Fibroblast of lung (primary cell): ENCODE measurements at places on chromosomes 1 and 21. TPM values are rescaled to one million over a fixed set of nuclear protein-coding genes. Genes with fewer than 3 reads are reported as not detected.

GRCh38 chr1:117664314-117664713 is 58.5 kb downstream of the TENT5C start:
- no peaks in the 10 kb centered on the region for H3K4me1 ChIP-seq
- no peak overlapping the region for H3K27ac ChIP-seq
- H3K36me3 ChIP-seq = no peaks in the 10 kb centered on the region
- no peaks in the 10 kb centered on the region for H3K27me3 ChIP-seq
- no peak for DNase-seq

DNA sequence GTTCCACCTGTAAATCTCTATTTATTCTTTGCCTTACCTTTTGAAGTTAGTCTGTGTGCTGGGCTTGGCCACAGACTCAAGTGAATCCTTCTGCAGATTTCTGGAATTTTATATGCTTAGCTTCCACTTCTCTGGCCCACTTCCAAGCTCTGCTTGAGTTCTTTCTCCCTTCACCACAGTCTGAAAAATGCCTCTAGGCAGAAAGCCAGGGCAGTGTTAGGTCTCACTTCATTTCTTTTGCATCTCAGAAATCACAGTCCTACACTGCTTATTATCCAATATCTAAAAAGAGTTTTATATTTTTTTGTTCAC is 48.9 kb downstream of the INKA2 start:
- no peak overlapping the region for H3K4me3 ChIP-seq
- DNase-seq = peak; percentile 93
- no peak overlapping the region for H3K27ac ChIP-seq
- no peaks in the 10 kb centered on the region for H3K36me3 ChIP-seq
- H3K4me1 ChIP-seq = no peaks in the 10 kb centered on the region
- no peaks in the 10 kb centered on the region for H3K27me3 ChIP-seq

DNA sequence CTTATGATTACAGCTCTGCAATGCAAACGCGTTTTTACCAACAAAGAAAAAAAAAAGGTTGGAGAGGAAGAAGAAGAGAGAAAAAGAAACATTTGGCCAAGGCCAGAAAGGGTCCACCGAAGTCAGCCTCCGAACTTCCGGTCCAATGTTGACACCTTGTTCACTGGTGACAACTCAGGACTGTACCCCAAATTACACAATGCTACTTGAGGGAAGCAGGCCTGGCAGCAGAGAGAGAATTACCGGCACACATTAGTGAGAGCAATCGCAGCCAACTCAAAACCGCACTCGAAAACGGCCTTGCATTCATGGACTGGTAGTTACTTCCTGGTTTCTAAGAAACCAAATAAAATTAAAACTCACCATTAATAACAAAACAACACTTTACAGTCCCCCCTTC is 652.5 kb downstream of the KIF26B start:
- H3K27me3 ChIP-seq = no peaks in the 10 kb centered on the region
- H3K36me3 ChIP-seq = no peaks in the 10 kb centered on the region

GRCh38 chr1:225446981-225447615 is 19.3 kb upstream of the LBR start:
- H3K27ac ChIP-seq = no peak overlapping the region
- no peak overlapping the region for H3K4me3 ChIP-seq
- H3K36me3 ChIP-seq = no peaks in the 10 kb centered on the region
- no peak for DNase-seq
- H3K4me1 ChIP-seq = peaks cover 21% of the 10 kb centered on the region
- no peaks in the 10 kb centered on the region for H3K27me3 ChIP-seq

GRCh38 chr1:72623299-72623708 is 341.0 kb upstream of the NEGR1 start:
- no peaks in the 10 kb centered on the region for H3K27me3 ChIP-seq
- H3K36me3 ChIP-seq = no peaks in the 10 kb centered on the region
- peak; percentile 64 for DNase-seq
- no peak overlapping the region for H3K4me3 ChIP-seq
- H3K4me1 ChIP-seq = no peaks in the 10 kb centered on the region
- H3K27ac ChIP-seq = no peak overlapping the region

- no peaks in the 10 kb centered on the region for H3K36me3 ChIP-seq
- no peak overlapping the region for H3K27ac ChIP-seq
- H3K4me1 ChIP-seq = no peaks in the 10 kb centered on the region
These were observed 164.3 kb downstream of the GRIK1 start for GRCh38 chr21:29775462-29775861.

- no peaks in the 10 kb centered on the region for H3K36me3 ChIP-seq
- no peaks in the 10 kb centered on the region for H3K27me3 ChIP-seq
- H3K27ac ChIP-seq = no peak overlapping the region
- no peak for DNase-seq
These were observed 95.9 kb downstream of the HIVEP3 start for GRCh38 chr1:41822866-41823265.

GRCh38 chr1:119933397-119933796 is 37.1 kb upstream of the ADAM30 start:
- no peak for DNase-seq
- no peak overlapping the region for H3K4me3 ChIP-seq
- H3K27ac ChIP-seq = no peak overlapping the region

- H3K36me3 ChIP-seq = no peaks in the 10 kb centered on the region
- no peak overlapping the region for H3K27ac ChIP-seq
- no peaks in the 10 kb centered on the region for H3K4me1 ChIP-seq
- DNase-seq = no peak
These were observed 11.0 kb upstream of the AVPR1B start for GRCh38 chr1:206128196-206128595.

SDC3 gene
- polyA plus RNA-seq = 13.7 and 16.2 TPM in 2 replicates

PLEKHA6 gene
- polyA plus RNA-seq = 1.6 and 4.3 TPM in 2 replicates

OR10J1 gene
- polyA plus RNA-seq = not detected in 2 replicates

PRAMEF4 gene
- polyA plus RNA-seq = not detected in 2 replicates
